ENCODE measurements at places on chromosomes 1 and 21. TPM values are rescaled to one million over a fixed set of nuclear protein-coding genes. Genes with fewer than 3 reads are reported as not detected.

DNA sequence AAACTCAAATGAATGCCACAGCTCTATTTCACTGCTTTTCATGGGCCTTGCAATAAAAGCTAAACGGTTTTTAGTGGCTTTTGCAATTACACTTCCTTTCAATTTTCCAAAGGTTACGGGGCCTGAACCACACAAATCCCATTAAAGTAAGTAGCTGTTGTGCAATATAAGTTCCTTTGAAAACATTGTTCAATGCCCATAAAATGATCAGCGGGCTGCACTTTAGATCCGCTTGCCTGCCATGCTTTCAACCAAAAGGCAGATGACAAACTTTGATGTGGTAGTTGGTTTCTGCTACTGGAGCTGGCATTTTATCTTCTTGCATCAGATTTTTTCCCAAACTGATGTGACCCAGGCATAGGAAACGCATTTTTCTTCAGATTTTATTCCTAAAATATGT lies 50.2 kb downstream of the PRRX1 start:
- DNase-seq, result no peak

ARHGEF16 gene
- total RNA-seq, result 39.3 TPM

- DNase-seq, result no peak
Measured at GRCh38 chr1:15426492-15427279, 11.6 kb upstream of the CTRC start.

FLG2 gene
- not detected for total RNA-seq

DNA sequence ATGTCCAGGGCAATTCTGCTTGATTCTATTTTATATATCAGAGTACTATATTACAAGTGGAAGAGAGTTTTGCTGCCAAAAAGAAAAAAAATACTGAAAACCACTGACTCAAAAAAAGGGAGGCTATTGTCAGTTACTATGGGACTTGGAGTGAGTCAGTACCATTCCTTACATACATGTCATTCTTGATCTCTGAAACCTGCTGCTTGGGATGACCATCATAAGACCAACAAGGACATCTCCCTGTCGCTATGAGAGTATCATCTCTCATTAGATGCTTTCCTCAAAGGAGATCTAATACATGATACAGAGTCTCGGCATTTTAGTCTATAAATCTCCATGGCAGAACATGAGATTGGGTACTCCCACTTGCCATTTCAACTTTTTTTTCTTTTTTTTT lies 11.8 kb upstream of the INPP5B start:
- no peak for DNase-seq

MYOM3 gene
- total RNA-seq, result 13.5 TPM

Measured in kidney (tissue), 22 donors.